T-helper 2 cell treated with Interferon-gamma antibody and Interleukin-4, amounts not matched to agents 5 μg/mL and 100 μg/mL, for 36 hours (primary cell): ENCODE measurements at places on chromosomes 1 and 21.

DNA sequence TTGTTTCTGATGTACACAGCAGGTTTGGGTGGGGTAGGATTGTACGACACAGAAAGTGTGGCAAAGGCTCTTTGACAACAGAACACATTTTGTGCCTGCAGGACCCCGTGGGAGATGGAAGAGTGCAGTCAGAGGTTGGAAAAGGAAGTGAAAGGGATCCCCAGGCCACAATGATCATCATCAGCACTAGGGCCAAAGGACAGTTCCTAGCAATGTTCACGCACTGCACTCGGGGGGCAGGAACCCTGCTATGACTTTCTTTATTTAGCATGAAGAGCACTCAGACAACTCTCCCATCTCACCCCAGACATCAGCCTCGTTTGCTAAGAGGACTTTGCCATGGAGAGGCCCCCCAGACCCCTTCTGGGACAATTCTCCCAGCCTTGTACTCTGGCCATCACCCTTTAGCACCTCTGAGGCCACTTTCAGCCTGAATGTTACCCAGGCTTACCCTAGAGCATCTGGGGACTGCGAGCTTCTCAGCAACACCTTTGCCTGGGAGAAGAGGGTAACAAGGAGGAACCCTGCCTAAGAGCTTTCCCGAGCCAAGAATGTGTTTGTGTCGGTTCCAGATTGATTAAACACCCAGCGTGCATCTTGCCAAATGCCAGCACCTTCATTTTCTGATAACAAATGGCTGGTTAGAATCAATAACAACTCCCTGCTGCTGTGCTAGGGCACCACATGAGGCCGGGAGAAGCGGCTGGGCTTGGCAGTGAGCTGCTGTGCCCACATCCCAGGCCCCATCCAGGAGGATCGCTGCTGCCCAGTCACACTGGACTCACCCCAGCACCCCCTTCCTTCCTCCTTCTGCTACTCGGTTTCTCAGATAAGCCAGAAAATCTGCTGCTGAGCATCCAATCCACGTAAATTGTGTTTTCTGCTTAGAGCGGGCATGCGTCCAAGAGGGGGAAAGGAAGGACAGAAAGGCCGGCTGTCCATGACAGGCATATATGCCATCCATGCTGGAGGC is 633.1 kb downstream of the AJAP1 start:
- no peak for DNase-seq

GRCh38 chr1:67748630-67749029 is 63.6 kb downstream of the GADD45A start:
- no peak for DNase-seq

DNA sequence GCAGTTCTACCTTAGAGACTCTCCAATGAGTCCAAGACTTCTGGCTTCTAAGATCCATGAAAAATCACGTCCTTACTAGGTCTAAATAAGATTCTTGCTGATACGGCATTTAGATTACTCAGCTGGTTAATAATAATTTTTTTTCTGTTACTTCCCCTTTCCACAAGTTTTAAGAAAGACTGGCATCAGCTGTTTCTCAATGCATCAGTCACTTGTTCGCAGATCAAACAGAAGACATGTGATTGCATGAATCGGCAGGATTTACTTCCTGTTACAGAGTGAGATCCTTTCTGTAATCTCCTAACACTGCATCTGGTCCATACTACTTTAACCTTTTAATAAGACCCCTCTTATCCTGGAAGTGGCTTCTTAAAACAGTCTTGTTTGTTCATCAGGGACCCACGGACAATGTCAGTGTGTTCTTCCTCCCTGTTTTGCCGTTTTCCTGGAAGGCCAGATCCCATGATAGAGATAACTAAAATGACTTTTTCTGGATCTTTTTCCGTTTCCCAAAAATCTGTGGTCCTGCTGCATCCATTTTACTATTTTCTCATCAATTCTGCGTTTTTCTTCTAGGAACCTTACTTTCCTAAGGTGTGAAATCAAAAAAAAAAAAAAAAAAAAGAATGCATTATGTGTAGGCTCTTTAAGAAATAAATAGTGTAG is 6.1 kb downstream of the NPL start:
- no peak for DNase-seq

- DNase-seq = no peak
Observed at GRCh38 chr21:34915364-34915841, 133.7 kb downstream of the RUNX1 start.

DNA sequence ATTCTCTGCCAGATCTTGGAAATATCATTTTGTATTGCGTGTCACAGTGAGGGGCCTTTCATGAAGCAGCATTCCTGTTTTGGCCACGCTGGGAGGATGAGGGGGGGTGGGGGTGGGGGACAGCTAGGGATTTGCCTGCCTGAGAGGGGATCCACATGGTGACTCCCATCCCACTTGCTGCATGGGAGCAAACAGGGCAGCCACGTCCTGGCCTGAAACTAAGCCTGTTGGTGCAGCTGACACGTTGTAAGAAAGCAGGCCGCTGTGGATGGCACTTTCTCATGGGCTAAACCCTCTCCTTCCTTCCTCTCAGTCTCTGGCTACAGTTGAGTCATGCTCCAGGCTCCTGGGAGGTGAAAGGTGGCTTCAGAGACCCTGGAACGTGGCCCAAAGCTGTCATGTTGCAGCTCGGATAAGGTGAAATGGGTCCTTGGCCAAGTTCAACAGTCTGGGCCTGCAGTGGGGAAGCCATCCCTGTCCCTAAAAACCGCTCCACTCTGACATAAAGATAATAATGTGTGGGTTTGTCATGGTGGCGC is 346.7 kb upstream of the VAMP3 start:
- DNase-seq = no peak

DNA sequence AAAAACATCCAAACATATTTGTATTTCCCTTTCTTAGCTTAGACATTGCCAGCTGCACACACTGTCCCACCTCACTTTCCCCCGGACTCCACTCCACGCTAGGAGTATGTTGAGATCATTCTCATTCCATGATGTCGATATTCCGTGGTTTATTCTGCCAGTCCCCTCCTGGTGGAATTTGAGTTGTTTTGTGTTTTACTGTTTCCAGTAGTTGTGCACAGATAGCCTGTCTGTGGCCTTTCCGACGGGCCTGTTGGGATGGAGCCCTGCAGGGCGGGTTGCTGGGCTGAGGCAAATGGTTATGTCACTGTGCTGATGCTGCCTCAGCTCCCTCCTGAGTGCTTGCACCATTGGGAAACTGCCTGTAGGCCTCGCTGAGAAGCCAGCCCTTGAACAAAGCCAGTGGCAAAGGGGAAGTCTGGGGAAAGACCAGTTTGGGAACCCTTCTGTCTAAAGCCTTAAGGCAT is 12.8 kb downstream of the TRAPPC10 start:
- DNase-seq = no peak

DNA sequence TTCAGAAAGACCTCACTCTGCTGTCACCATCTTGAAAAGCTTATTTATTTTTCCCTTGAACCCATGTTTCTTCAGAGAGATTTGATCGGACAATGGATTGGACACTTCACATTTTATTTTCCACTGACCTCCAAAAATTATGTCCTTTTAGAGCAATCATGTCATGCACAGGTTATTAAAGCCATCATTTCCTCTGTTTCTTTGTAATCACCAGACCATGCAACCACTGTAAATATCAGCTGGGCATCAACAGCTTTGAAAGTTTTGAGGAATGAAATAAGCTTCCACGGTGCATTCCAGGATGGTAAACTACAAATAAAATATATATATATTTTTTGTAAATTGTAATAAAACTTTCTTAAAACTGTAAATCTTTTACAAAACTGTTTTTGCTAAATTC is 144.1 kb upstream of the ADAMTS5 start:
- no peak for DNase-seq

DNA sequence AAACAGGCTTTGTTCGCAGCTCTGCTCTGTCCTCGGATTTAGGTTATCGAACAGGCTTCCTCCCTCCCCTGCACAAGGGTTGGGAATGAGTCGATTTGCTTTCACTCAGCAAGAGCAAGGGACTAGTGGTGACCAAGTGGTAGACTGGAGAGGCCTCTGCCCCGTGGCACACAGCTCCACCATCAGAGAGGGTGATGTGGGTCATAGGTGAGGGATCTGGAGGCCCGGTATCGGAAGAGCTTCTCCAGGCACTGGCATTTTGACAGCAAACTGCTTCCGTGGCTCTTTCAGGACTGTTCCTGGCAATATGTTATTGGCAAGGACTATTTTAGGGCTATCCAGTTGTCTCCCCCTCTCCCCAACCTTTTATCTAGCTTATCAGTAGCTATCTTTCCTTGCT is 3.1 kb upstream of the ELF3 start:
- DNase-seq = no peak

GRCh38 chr1:234488054-234489006 is 9.4 kb upstream of the TARBP1 start:
- peak; percentile 66 for DNase-seq

DNA sequence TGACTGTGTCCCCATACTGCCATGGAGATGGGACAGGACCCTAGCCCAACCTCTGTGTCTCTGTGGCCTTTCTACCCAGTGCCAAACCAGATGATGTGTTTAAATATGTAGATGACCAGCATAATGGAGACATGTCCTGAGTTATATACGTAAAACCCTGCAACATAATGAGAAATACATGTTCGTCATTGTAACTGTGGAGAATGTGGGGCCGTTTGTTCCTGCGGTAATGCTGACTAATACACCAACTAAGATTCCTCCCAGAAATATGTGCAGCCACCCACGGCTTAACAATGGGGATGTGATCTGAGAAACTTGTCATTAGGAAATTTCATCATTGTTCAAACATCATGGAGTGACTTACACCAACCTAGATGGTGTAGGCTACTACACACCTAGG is 71.7 kb upstream of the SIM2 start:
- no peak for DNase-seq

GRCh38 chr1:3474016-3474415 is 19.6 kb downstream of the ARHGEF16 start:
- no peak for DNase-seq

GRCh38 chr1:54456361-54456760 is 50.2 kb upstream of the SSBP3 start:
- DNase-seq = no peak

- no peak for DNase-seq
Observed at GRCh38 chr21:38709876-38710275, 95.9 kb upstream of the ETS2 start.

- no peak for DNase-seq
Observed at GRCh38 chr1:84379138-84379916, 19.0 kb upstream of the DNASE2B start.

DNA sequence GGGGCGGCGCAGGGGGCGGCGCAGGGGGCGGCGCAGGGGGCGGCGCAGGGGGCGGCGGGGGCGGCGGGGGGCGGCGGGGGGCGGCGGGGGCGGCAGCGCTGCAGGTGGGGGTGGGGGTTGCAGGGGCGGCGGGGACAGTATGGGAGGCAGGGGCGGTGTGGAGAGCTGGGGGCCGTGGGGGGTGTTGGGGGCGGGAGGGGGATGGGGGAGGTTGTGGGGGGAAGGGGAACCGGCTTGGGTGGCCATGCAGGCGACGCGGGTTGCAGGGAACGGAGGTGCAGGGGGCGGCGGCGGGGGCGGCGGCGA is 13.0 kb upstream of the SLC19A1 start:
- DNase-seq = no peak

GRCh38 chr1:11725616-11726015 is 10.3 kb upstream of the AGTRAP start:
- DNase-seq = no peak

DNA sequence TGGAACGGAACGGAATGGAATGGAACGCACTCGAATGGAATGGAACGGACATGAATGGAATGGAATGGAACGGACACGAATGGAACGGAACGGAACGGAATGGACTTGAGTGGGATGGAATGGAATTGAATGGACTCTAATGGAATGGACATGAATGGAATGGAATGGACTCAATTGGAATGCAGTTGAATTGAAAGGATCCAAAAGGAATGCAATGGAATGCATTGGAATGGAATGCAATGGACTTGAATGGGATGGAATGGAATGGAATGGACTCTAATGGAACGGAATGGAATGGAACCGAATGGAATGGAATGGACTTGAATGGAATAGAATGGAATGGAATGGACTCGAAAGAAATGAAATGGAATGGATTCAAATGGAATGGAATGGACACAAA is 102.4 kb upstream of the OR4F16 start:
- DNase-seq = no peak

GRCh38 chr1:62325681-62326080 is 6.4 kb upstream of the KANK4 start:
- no peak for DNase-seq

GRCh38 chr1:203381151-203381751 is 30.3 kb upstream of the FMOD start:
- no peak for DNase-seq

DNA sequence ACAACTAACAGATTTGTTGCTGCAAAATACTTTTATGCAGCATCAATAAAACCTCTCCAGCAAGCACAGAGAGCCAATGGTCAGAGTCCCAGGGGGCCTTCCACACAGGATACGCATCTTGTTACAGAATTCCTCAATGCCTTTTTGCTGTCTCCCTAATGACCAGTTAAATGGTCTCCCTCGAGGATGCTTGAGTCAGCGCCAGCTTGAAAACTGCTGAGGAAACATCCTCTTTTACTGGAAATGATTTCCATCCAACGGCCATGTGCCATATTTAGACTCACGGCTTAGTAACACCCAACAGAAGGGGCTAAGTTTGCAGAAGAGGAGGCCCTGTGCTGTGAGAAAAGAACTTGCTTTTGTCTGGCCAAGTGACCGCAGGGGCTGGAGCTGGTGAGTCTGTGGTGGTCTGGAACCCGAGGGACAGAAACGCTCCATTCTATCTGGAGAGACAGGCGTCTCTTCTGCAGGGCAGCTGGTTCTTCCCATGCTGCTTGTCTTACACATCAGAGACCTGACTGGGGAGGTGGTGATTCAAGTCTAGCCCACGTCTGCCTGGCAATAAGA is 496.4 kb downstream of the SETD4 start:
- no peak for DNase-seq

DNA sequence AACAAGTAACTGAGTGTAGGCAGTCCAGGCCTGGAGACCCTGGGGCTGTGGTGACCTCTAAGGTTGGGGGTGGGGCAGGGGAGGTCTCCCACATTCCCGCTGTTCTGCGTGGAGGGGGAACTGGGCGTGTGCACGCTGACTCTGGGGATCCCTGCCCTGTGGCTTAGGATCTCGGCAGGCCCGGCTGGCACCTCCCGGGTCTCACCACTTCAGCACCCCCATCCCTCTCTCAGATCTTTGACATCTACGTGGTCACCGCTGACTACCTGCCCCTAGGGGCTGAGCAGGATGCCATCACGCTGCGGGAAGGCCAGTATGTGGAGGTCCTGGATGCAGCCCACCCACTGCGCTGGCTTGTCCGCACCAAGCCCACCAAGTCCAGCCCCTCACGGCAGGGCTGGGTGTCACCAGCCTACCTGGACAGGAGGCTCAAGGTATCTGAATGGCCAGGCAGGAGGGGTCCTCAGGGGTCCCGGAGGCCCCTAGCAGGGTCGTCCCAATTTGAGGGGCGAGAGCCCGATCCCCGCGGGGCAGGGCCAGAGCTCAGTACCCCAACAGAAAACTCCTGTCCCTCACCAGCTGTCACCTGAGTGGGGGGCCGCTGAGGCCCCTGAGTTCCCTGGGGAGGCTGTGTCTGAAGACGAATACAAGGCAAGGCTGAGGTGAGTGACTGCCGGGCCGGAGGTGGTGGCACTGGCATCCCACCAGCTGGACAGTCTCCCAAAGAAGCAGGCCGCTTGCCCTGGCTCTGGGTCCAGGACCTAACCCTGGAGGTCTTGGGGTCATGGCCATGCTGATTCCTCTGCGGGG is 68.7 kb downstream of the TRIM11 start:
- DNase-seq = no peak

GRCh38 chr21:46155514-46156377 is at the start of gene FTCD:
Gene FTCD, minus strand, starts transcription at chr21:46155579. Its CDS starts 56 bp downstream, at chr21:46155523.
- DNase-seq = no peak

- no peak for DNase-seq
Observed at GRCh38 chr21:45022736-45023135, 51.6 kb upstream of the ADARB1 start.
